ENCODE measurements at places on chromosomes 12 and 14. TPM values are rescaled to one million over a fixed set of nuclear protein-coding genes. Genes with fewer than 3 reads are reported as not detected.

GPR132 gene
- total RNA-seq = 24.1 TPM

PLA2G1B gene
- not detected for total RNA-seq

MYH7 gene
- total RNA-seq = 0.06 TPM

GARIN6 gene
- total RNA-seq = not detected

WDR20 gene
- total RNA-seq = 22.3 TPM

ITPR2 gene
- total RNA-seq = 27.3 TPM

ANO4 gene
- total RNA-seq = not detected

MIPOL1 gene
- total RNA-seq = not detected

NOXRED1 gene
- 0.33 TPM for total RNA-seq

MSI1 gene
- total RNA-seq = 0.60 TPM

DNA sequence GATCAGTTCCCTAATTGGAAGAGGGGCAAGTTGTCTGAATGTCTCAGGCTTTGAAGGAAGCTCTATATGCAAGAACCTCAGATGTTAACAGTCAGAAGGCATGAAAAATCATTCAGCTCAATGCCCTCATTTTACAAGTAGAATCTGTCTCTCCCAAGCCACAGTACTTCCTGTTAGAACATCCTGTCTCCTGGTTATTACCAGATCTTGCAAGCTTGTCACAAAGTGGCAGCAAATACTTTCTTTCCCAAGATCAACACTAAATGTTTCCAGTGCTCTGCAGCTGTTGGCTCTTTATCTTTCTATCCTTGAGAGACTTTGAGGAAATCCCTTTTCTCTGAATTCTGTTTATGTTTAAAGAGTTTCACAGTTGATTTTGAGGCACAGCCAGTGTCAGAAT is 235.5 kb downstream of the AKAP6 start:
- H3K4me1 ChIP-seq = peaks cover 14% of the 10 kb centered on the region
- H3K4me3 ChIP-seq = no peak overlapping the region
- H3K27ac ChIP-seq = no peak overlapping the region
- no peak for DNase-seq
- H3K27me3 ChIP-seq = no peaks in the 10 kb centered on the region

- H3K4me1 ChIP-seq = no peaks in the 10 kb centered on the region
- no peak for DNase-seq
- H3K27me3 ChIP-seq = no peaks in the 10 kb centered on the region
Measured at GRCh38 chr14:82080370-82080769, 546.7 kb upstream of the SEL1L start.

DNA sequence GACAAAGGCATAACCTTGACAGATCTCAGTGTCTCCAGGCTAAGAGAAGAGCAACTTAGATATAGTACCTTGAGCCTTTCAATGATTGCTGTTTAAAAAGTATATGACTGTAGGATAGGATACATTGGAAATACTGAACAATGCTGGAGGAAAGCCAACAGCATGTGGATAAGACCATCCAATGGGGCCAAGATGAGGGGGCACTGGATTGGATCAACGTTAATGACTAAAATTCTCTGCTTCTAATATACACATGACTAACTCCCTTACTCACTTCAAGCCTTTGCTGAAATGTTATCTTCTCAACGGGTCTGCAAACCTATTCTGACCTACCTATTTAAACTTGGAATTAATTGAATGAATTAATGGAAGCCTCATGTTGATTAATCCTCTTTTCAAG is 354.9 kb downstream of the RAD51B start:
- H3K27ac ChIP-seq = no peak overlapping the region
- peaks cover 6% of the 10 kb centered on the region for H3K36me3 ChIP-seq
- H3K27me3 ChIP-seq = no peaks in the 10 kb centered on the region
- no peak overlapping the region for H3K4me3 ChIP-seq
- no peaks in the 10 kb centered on the region for H3K4me1 ChIP-seq

GRCh38 chr14:92494512-92494911 is 19.1 kb upstream of the RIN3 start:
- H3K4me3 ChIP-seq = no peak overlapping the region
- no peaks in the 10 kb centered on the region for H3K36me3 ChIP-seq
- no peak overlapping the region for H3K27ac ChIP-seq

- no peak overlapping the region for H3K4me3 ChIP-seq
- H3K4me1 ChIP-seq = peaks cover 52% of the 10 kb centered on the region
- peaks cover 50% of the 10 kb centered on the region for H3K36me3 ChIP-seq
- H3K27me3 ChIP-seq = no peaks in the 10 kb centered on the region
- H3K27ac ChIP-seq = no peak overlapping the region
Measured at GRCh38 chr12:104305349-104305748, 1.8 kb downstream of the EID3 start.

- DNase-seq = no peak
- no peak overlapping the region for H3K27ac ChIP-seq
- no peaks in the 10 kb centered on the region for H3K27me3 ChIP-seq
- no peaks in the 10 kb centered on the region for H3K36me3 ChIP-seq
Measured at GRCh38 chr12:23025372-23026016, 400.5 kb downstream of the ETNK1 start.

- H3K36me3 ChIP-seq = peaks cover 1% of the 10 kb centered on the region
- DNase-seq = no peak
- no peak overlapping the region for H3K27ac ChIP-seq
Measured at GRCh38 chr14:91890291-91890749, 23.0 kb upstream of the TC2N start.

GRCh38 chr12:66901138-66901932 is 222.5 kb upstream of the GRIP1 start:
- peak overlapping the region; percentile 42 for H3K27ac ChIP-seq
- H3K27me3 ChIP-seq = no peaks in the 10 kb centered on the region
- H3K36me3 ChIP-seq = no peaks in the 10 kb centered on the region
- no peak for DNase-seq
- no peak overlapping the region for H3K4me3 ChIP-seq

- H3K27ac ChIP-seq = peak overlapping the region; percentile 93
- DNase-seq = no peak
- H3K36me3 ChIP-seq = peaks cover 61% of the 10 kb centered on the region
- peaks cover 61% of the 10 kb centered on the region for H3K4me1 ChIP-seq
- H3K4me3 ChIP-seq = peak overlapping the region; percentile 91
- no peaks in the 10 kb centered on the region for H3K27me3 ChIP-seq
Measured at GRCh38 chr12:68614105-68614679, 3.5 kb downstream of the RAP1B start.

DNA sequence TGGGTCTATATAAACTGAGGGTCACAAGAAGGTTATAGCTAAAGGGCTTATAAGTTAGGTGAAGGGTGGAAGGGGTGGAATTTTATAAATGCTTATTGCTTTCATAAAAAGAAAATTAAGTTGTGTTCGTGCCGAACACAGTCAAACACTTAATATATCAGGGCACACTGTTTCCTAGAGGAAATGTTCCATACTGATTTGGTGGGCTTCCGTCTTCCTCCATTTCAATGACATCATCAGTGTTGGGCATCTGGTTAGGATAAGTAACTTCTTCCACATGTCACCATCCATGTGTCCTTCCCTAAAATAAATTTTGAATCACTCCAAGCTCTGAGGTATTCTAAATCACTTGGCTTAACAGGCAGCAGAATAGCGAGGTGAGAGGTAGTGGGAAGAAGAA is 466.4 kb downstream of the MED13L start:
- peaks cover 10% of the 10 kb centered on the region for H3K27me3 ChIP-seq
- no peaks in the 10 kb centered on the region for H3K36me3 ChIP-seq
- H3K4me3 ChIP-seq = no peak overlapping the region
- H3K27ac ChIP-seq = no peak overlapping the region

DNA sequence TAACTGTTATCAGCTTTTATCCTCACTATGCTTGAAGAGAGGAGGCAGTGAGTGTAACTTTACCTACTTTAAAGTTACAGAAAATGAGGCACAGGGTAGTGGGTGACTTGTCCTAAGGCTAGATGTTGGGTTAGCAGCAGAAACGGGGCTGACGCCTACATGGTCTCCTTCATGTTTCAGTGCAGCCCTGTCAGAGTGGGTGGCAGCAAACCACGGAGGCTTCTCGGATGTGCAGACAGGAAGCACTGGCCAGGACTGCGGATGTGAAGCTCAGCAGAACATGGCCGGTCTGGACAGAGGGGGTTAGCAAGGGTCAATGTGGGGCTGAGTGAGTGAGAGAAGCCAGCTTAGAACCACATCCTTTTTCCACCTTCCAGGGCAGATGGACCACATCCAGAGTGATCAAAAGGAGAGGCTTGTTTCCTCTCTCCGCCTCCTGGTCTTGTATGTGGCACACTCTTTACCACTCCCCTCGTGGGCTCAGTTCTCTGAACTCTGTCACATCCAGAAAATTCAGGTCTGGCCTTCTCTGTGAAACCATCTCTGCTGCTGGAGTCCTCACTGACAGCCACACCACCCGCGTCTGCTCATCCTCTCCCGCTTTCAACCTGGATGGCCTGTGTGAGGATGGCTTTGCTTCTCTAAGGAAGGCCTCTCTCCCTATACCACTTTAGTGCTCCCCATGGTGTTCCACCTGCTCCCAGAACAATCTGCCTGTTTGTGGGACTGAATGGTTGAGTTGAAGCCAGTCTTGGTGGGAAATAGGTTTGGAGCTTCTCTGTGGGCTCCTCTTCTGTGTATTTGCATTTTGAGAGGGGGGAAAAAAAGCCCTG is 14.1 kb downstream of the SUSD6 start:
- DNase-seq = peak; percentile 81
- H3K27me3 ChIP-seq = no peaks in the 10 kb centered on the region
- peaks cover 82% of the 10 kb centered on the region for H3K4me1 ChIP-seq
- H3K4me3 ChIP-seq = peak overlapping the region; percentile 75
- peaks cover 14% of the 10 kb centered on the region for H3K36me3 ChIP-seq
- H3K27ac ChIP-seq = peak overlapping the region; percentile 90

DNA sequence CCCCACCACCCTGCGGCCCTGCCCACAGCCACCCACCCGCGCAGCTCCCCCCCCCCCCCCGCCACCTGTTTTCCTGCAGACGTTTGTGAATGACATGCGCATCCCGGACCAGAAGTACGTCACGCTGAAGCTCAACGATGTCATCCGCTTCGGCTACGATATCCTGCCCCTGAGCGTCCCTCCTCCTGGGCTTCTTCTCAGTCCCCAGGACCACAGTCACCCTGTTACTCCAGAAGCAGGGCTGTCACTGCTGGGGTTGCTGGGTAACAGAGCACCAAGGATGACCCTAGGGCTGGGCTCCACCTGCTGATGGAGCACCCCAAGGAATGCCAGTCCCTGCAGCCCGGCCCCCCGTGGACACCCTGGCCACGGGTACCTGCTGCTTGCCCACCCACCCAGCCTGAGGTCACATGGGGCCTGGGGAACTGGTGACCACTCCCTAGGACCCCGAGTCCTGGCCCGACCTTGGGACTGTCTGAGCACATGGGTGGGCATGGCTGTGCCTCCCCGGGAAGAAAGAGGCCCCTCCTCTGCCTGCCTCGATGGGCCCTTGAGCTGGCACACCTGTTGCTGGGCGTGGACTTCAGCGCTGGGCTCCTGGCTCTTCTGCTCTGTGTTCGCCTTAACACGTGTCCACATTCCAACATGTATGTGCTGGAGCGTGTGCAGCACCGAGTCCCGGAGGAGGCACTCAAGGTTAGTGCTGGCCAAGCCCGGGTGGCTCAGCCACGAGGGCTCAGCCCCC is 12.9 kb downstream of the CEP170B start:
- H3K36me3 ChIP-seq = no peaks in the 10 kb centered on the region
- H3K4me3 ChIP-seq = no peak overlapping the region
- no peak overlapping the region for H3K27ac ChIP-seq
- DNase-seq = no peak

DNA sequence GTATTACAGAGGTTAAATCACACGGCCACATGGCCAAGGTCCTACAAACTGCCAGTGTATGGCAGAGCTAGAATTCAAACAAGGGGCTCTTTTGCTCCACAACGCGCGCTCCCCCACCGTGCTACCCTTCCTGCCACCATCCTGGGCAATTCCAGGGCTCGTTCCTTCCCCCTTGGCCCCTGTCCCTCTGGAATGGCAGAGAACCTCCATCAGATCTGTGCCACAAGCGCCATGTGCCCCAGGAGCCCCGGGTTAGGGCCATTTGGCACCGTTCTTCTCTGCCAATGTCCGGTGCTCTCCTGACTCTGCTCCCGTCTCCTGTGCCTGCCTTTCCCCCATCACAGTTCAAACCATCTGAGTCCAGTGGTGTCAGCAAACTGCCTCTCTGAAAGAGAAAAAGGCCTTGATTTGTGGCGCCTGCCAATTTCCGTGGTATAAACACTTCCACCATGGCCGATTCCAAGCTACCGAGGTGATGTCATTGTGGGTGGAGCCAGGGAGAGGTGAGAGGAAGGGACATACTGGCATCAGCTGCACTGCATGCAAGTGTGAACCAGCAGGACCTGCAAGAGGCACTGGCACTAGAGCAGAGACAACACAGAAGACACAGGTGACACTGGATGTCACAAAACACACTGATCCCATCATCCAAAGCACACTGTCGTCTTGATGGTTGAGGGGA is 163.1 kb downstream of the CALM1 start:
- H3K36me3 ChIP-seq = no peaks in the 10 kb centered on the region
- no peak for DNase-seq
- H3K27me3 ChIP-seq = no peaks in the 10 kb centered on the region
- H3K4me3 ChIP-seq = no peak overlapping the region

All from activated naive CD8-positive, alpha-beta T cell treated with anti-CD3 and anti-CD28 coated beads for 36 hours (primary cell).